ENCODE measurements at places on chromosomes 2 and 18.

DNA sequence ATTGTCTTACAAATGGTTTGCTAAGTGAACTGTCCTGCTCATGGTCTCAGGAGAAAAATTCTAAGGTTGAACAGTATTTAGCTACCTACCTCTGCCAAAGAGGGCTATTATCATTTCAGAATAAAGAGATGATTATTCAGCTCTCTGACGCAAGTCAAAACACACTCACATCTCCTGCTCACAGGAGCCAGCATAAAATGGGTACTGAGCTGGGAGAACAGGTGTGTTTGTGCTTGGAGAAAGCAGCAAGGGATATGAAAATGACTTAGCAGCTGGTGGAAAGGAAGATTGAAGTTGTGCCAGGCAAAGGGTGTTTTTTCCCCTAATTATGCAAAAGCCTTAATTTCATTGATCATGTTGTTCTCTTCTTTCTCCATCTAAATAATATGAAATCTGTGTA is 47.3 kb upstream of the TANK start:
- no peak for DNase-seq

DNA sequence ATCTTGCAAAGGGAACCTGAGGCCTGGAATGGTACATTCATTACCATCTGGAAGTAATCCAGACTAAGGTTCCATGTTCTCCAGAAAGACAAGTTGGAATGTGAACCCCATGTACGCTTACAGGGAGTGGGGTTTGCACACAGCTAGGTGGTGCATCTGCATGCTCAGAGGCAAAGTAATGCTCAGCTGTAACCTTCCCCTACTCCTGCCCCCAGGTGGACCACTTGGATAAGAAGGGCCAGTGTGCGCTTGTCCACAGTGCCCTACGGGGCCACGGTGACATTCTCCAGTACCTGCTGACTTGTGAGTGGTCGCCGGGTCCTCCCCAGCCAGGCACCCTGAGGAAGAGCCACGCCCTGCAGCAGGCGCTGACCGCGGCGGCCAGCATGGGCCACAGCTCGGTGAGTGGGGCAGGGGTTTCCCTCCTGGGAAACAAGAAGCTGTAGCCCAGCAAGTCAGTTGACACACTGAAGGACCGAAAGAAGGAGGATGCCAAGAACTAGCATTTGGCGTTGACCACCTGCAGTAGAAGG is 90.0 kb downstream of the WDSUB1 start:
- DNase-seq: no peak

DNA sequence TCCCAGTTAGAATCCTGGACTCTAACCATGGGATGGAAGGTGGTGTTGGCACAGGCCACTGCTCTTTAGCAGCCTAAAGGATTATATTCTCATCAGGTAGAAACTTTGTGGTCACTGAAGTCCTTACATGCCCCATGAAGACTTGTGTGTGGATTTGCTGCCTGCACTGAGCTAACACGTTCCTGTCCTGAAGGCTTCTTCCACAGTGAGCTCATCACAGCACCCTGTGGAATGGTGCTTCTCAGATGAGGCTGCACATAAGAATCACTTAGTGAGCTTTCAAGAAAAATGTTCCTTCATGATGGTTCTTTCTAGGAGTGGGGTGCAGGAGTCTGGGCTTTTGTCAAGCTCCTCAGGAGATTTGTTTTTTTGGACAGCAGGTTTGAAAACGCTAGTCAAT is 26.8 kb downstream of the STAMBP start:
- no peak for DNase-seq

DNA sequence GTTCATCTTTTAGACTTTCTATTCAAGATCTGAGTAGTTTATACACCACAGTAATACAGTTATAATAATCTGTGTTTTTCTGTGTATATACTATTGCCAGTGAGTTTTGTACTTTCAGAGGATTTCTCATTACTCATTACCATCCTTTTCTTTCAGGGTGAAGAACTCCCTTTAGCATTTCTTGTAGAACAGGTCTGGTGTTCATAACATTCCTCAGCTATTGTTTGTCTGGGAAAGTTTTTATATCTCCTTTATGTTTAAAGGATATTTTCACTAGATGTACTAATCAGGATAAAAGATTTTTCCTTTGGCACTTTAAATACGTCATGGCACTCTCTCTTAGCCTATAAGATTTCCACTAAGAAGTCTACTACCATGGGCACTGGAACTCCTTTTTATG is 705.5 kb downstream of the SLC4A3 start:
- DNase-seq: no peak

DNA sequence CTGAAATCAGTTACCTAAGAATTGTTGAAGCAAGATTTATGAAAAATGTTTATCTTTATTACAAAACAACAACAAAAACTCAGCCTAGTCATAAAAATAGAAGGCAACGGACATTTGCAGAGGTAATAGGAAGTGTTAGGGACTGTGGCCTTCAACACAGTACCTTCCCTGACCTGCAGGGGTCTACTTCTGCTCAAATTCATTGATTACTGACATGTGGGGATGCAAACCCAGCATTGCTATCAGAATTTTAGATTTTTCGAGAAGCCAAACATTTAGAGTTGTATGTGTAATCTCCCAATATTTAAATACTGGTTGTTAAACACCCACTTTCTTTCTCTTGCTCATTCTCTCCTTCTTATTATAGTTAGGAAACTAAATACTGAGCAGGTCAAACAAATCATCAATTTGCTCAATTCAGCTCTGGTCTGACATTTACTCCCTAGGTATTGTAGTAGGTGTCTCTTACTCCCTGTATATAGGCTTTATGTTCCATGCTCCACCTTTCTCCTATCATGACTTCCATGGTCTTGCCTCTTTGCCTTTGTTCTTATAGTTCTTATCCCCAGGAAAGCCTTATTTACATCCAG is 198.5 kb downstream of the UBE2E3 start:
- DNase-seq: peak; percentile 55

DNA sequence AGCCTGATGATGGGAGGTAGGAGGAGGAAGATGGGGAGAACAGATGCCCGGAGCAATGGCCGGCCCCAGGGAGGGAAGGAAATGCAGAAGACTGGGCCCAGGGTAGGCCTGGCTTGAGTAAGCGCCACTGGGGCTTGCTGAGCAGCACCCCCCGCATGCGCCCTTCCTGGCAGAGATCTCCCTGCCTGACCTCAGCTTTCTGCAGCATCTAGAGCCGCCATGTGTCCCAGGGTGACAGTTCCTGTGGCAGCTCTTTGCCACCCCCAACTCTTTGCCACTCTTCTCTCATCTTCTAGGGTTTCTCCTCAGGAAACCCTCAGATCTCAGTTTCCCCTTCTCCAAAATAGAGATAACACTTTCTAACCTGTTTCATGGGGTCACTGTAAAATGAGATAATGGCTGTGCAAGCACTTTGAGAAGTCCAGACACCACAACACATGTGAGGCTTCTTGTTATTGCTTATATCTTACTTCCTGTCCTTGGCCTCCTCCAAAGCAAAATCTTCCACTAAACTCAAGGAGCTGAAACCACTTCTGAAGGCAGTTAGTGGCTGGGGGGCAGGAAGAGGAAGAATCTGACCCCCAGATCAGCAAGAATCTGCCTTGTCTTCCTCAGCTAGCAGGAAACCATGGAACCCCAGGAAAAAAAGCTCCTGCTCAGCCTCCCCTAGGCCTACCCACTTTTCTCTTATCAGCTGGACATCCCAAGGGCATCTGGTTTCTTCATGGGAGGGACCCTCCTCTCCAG is 64.9 kb downstream of the EPAS1 start:
- DNase-seq: no peak

DNA sequence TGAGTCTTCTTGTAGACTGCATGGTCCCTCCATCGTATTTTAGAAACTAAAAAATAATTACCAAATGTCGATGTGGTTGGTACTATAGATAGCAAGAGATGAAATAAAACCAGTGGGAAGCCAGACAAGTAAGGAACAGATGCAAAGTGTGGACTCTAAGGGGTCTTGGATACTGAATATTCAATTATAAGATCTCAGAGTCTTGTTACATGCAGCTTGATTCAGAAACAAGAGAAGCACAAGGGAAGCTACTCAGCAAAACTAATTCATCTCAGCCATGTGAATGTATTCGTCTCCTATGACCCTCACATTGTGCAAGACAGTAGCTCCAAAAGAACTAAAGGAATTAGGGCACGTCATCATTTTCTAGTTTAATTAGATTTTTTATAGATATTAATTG is 80.9 kb downstream of the CDH20 start:
- no peak for DNase-seq

DNA sequence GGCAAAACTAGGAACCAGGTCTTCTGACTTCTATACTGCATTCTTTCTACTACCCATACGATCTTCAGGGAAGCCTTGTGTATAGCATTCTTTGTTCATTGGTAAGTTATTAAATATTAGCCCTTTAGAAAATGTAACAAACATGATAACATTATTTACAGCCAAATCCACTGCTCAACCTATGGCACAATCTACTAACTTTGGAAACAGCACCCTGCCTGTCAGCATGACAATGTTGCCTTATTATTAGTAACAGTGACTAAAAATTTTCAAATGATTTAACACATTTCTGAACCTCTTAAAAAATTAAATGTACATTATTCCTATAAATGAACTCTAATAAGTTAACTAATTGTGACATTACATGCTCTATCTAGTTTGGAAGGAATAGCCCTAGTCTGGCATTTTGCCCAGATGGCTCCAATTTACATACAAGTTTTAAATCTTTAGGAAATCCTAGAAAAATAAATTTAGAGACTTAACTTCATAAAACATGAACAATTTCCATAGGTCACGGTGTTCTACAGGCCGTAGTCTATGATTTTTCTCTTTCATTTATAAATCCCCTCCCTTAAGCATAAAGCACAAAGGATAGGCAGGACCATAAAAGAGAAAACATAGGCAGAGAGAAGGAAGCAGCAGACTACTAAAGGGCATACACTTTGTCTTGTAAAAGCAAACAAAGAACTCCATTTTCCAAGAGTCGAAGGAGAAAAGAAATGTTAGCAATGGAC is 33.7 kb downstream of the YES1 start:
- no peak for DNase-seq

DNA sequence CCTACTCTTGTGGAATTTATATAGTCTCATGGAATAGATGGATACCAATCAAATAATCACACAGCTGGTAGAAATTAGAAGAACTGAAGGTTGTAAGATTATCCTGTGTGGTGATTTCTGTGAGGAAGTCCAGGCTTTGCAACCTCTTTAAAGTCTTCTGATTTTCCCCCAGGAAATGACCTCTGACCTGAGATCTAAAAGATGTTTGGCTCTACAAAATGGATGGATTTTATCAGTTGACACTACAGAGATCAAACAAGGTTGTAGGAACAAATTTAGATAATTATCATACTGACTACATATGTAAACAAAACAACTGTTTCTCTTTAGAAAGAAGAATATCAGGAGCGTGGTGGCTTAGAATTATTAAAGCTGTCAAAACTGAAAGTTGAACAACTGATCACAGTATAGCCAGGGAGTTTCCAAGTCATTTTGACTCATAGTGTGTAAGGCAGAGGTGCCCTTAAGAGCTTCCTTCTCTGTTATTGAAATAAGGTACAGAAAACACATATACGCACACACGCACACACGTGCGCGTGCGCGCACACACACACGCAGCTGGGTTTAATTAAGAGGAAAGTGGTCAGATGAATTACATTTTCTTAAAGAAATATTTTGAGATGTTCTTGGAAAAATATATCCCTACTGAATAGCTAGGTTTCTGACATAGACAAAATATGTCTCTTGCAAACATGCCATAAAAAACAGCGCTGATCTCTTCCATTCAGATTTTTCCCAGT is 35.5 kb upstream of the PELI1 start:
- DNase-seq: no peak

- no peak for DNase-seq
These were observed 318.9 kb upstream of the HS6ST1 start for GRCh38 chr2:128637481-128638155.

GRCh38 chr2:140658760-140659692 is 1471.8 kb downstream of the LRP1B start:
- DNase-seq: no peak

- DNase-seq: peak; percentile 75
These were observed 519 bp downstream of the TEX261 start for GRCh38 chr2:70994009-70994698.

DNA sequence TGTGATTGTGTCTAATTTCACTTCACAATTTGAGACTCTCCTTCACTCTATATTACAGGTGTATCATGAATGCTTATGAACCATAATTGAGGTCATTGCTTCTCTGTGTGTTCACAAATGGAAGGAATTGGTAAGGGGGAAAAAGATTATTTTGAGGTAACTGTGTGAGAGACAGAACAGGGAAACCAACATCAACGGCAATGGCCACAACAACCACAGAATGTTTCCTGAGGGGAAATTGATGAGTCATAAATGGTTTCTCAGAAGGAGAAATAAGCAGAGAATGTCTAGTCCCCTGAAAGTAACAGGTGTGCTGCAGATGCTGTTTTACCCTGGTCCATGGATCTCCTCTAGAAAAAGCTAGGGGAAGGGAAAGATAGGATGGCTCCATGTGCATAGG is 361.2 kb upstream of the GALNT5 start:
- peak; percentile 8 for DNase-seq

Measured in stimulated activated CD4-positive, alpha-beta T cell treated with anti-CD3 and anti-CD28 coated beads, Interleukin-15, amount 100 ng/mL, for 24 hours (primary cell).